Activated T-cell treated with anti-CD3 and anti-CD28 coated beads for 48 hours (primary cell): ENCODE measurements at places on chromosomes 7 and 10.

DNA sequence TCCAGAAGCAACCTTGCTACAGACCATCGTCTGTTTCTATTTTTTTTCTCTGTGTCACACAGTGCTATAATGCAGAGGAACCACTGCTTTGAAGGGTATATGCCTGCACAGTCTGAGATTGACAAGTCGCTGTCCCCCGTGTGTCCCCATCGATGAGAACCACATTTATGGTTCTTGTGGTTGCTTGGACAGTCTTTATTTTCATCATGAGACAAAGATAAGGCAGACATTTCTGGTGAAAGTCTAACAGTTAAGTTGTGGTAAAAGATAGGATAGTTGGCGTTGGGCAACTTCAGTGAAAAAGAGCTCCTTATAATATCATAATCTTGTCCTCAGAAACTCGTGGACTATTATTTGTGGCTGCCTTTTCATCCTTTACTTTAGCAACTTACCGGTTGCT is 6.3 kb upstream of the AKR1E2 start:
- no peak for DNase-seq

DNA sequence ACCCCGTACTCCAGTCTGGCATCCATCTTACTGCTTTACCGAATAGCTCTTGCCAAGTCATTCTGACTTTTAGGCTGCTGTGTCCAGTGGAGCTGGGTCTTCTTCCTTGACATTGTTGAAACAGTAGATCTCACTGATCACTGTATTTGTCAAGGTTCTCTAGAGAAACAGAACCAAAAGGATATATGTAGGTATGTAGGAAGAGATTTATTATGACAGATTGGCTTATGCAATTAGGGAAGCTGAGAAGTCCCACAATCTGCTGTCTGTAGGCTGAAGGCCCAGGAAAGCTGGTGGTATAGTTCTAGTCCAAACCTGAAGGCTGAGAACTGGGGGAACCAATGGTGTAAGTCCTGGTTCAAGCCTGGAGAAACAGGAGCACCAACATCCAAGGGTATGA is 12.1 kb upstream of the PRRT4 start:
- no peak for DNase-seq

DNA sequence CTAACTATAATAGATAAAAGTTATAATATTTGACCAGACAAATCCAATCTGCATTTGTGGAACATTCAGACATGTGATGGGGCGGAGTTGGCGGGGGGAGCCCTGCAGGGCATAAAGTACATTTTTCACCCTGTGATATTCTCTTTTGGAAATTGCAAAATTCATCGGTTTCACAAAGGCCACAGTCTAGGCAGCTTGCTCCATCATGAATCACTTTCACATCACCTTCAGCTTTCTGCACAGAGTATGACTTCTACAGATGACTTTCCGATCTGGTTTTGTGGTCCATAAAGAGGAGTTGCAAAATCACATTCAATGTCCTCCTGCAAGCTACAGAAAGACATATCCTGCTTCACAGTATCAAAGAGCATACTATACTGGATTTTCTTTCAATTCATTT is 51.4 kb upstream of the APBB1IP start:
- no peak for DNase-seq

- DNase-seq = no peak
Observed at GRCh38 chr10:92208736-92209135, 82.1 kb downstream of the CPEB3 start.

- DNase-seq = no peak
Observed at GRCh38 chr10:75202321-75203045, 8.1 kb upstream of the VDAC2 start.

GRCh38 chr7:72326365-72326764 is 85.8 kb downstream of the CALN1 start:
- no peak for DNase-seq

- no peak for DNase-seq
Observed at GRCh38 chr10:61478621-61479312, 25.6 kb upstream of the TMEM26 start.

- no peak for DNase-seq
Observed at GRCh38 chr7:71795410-71795809, 616.7 kb downstream of the CALN1 start.

DNA sequence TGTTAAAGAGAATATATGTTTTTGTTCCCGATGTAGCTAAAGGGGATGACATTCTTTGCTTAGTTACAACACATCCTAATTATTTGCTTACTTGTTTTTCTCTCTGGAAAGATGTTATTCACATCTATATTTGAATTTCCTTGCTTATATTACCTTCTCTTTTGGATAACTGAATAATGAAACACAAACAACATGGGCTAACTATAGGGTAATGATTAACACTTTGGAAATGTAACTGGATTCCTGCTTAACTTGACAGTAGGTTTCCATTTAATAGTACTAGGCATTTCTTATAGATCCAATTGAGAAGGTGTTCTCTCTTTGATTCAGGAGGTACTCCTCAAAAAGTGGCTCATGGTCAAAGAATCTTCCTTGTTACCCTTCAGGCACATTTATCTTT is 141.1 kb downstream of the CCSER2 start:
- no peak for DNase-seq

GRCh38 chr10:31999836-32000235 is 56.4 kb downstream of the KIF5B start:
- no peak for DNase-seq

DNA sequence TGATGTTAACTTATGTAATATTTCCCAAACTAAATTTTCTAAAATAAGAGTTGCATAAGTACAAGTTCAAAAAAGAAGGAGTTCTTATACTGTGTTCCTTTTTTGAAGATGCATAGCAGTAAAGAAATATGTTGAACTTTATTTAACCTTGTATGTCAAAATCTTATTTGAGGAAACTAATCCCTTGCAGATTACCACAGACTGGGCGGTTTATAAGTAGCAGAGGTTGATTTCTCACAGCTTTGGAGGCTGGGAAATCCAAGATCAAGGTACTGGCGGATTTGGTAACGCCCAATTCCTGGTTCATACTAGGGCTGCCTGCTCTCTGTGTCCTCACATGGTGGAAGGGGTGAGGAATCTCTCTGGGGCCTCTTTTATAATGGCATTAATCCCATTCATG is 68.5 kb downstream of the GNAT3 start:
- DNase-seq = no peak

DNA sequence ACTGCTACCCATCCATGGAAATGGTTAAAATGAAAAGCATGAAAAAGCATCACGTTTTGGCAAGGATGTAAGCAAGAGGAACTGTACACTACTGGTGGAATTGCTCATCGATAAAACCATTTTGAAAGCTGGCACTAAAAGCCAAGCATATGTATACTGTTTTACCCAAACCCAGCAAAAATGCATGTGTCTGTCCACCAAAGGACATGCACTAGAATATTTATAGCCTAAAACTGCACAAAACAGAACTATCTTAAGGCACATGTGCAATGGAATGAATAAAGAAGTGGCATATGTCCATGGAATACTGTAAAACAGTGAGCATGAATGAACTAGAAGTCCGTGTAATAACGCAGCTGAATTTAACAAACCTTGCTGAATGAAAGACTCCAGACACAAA is 22.9 kb downstream of the RBAK start:
- no peak for DNase-seq

DNA sequence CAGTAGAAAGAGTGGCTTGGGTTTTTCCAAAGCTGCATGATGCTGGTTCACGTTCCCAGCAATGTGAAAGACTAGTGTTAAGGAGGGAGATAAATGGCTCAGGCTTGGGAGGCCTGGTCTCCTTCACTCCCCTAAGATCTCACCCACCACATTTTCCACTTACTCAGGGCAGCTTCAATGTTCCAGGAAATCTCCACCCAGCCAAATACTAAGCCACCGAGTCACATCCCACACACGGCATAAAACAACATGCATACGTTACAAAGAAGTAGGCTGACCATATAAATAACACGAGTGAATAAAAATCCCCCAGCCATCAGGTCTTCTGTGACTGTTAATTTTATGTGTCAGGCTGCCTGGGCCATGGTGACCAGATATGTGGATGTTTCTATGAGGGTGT is 303.5 kb downstream of the SFMBT2 start:
- no peak for DNase-seq

DNA sequence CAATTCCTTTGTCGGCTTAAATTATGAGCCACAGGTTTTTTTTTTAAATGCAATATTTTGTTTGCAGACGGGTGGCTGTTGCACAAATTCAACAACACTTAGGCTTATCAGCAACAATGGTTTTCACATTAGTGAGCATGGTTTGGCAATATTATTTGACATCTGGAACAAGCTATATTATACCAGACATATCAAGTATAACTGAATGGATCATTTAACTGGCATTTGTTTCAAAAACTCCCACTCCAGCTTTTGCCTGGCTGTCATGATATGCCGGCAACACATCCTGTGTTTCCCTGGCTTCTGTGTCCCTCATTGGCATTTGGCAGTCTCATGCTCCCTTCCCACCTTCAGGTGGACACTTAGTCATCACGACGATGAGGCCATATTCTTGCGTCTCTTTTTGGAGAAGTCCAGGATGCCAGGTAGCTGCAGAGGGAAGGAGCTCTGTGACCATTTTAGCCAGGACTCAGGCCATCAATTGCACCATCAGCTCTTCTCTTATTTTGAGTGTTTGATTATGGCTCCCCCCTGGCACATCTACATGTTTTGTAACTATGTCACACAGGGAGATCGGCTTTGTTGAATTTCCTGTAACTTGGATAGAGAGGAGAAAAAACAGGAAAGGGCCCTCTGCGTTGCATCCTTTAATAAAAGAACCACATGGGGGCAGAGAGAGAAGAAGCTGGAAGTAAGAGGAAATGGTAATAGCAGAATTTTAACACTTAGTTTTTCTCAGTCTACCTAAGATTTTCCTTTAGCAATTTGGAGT is 413.9 kb downstream of the LRMDA start:
- no peak for DNase-seq

- DNase-seq = no peak
Observed at GRCh38 chr7:150361402-150361801, 7.2 kb upstream of the REPIN1 start.

DNA sequence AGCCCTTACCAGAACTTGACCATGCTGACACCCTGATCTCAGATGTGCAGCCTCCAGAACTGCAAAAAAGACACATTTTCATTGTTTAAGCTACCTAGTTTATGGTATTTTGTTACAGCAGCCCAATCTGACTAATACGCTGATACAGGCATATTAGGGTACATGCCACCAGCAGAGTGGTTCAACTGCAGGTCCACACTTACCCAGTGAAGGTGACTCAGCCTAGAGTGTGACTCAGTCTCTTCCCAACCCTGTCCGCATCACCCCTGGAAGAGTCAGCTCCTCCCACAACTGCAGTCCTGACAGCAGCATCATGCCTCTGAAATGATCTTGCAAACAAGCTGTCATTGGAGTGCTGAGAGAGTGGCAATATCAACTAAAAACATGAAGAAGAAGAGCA is 30.8 kb upstream of the GOT1 start:
- no peak for DNase-seq

GRCh38 chr7:150981644-150982043 is 3.5 kb upstream of the KCNH2 start:
- no peak for DNase-seq

DNA sequence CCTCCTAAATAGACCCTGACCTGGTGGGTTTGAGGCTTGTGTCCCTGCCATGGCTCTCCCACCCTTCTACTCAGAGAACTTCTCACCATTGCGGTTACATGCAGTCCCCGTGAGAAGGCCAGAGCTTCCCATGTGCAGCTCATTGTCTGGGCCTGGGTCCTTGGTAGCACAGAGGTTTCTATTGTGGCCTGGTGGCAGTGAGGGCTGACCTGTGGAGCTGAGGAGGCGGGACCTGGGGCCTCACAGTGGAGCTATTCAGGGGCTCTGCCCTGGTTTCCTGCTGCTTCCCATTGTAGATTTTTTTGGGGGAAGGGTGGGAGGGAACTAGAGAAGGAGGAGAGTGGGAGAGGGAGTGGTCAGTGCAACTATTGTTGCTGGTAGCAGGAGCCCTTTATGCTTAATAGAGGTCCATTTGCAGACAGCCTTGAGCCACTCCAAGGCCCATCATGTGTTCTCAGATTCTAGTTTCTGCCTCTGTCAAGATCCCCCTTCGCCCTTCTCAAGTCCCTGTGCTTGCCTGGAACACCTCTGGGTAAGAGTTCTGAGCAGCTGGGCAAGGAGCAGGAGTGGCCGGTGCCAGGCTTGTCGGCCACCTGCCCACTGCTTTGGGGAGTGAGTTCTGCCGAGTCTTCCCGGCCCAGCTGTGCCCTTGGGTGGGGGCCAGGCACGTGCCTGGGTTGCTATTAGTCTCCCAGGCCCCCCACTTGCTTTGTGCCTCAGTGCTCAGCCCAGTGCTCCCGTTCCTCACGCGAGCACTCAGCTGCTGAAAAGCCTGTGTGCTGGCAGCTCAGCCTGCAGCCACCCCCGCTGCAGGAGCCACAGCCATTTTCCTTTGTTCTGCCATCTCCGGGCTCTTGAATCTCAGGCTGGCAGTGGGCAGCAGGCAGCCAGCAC is 10.7 kb downstream of the TSPAN14 start:
- no peak for DNase-seq

DNA sequence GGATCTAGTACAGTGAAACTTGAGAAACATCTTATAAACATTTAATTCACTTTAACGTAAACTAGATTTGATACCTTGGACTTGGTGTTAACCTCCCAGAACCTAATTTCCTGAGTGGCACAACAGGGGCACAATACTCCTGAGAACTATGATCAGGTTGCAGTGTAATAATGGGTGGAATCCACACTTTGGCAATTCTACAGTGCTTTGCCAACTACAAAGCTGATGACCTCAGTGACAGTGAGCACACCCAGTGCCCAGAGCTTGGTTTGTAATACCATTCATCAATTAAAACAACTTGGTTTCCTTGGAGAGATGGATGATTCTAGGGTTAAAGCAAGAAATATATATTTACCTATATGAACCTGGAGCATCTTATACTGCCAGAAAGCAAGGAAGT is 379.2 kb downstream of the NRG3 start:
- DNase-seq = no peak

- peak; percentile 36 for DNase-seq
Observed at GRCh38 chr7:149799397-149800168, 26.2 kb upstream of the ZNF467 start.

DNA sequence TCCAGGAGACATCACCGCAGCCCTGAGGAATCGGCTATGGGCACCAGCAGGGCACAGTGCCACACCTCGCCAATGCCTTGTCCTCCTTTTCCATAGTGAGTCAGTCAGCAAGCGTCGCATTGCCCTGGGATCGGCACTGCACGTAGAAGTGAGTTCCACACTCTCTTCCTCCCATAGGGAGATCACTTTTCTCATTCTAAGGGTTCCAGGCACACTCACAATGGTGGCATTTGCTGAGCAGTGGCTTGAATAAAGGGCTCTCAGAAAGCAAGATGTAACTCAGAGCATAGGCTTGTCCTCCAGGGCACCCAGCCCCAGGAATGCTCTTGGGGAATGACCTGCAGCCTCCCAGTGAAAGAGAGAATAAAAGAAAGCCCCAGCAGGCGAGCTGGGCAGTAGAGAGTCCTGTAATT is 1.1 kb upstream of the VIM start:
- no peak for DNase-seq

- DNase-seq = no peak
Observed at GRCh38 chr10:58157076-58157766, 110.5 kb downstream of the IPMK start.

DNA sequence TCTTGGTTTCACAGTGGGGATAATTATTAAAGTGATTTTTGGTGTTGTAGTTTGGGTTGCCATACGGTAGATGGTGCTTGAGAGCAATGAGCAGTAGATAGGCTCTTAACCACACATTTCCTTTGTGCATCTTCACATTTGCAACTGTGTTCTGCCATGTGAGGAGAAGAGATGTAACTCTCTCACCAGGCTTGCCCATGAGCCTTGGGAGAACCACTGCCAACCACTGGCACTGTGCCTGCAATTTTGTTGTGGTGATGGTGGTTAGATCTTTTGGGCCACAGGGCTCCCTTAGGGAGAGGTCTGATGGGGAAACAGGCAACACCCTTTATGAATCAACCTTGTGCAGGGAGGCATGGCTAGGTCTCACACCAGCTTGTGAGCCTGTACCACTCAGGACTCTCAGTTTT is 204.3 kb downstream of the CCDC7 start:
- no peak for DNase-seq
